ENCODE measurements at places on chromosomes 11 and 22.

GRCh38 chr11:130915603-130916237, 559 bp downstream of the SNX19 start:
- no peak for DNase-seq

DNA sequence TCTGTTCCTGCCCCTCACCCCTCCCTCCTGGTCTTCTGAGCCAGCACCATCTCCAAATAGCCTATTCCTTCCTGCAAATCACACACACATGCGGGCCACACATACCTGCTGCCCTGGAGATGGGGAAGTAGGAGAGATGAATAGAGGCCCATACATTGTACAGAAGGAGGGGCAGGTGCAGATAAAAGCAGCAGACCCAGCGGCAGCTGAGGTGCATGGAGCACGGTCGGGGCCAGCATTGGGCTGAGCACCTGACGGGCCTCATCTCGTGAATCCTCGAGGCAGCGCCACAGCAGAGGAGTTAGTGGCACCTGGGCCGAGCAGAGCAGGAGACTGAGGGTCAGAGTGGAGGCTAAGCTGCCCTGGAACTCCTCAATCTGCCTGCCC, 941.8 kb downstream of the BRD1 start:
- DNase-seq, result no peak

DNA sequence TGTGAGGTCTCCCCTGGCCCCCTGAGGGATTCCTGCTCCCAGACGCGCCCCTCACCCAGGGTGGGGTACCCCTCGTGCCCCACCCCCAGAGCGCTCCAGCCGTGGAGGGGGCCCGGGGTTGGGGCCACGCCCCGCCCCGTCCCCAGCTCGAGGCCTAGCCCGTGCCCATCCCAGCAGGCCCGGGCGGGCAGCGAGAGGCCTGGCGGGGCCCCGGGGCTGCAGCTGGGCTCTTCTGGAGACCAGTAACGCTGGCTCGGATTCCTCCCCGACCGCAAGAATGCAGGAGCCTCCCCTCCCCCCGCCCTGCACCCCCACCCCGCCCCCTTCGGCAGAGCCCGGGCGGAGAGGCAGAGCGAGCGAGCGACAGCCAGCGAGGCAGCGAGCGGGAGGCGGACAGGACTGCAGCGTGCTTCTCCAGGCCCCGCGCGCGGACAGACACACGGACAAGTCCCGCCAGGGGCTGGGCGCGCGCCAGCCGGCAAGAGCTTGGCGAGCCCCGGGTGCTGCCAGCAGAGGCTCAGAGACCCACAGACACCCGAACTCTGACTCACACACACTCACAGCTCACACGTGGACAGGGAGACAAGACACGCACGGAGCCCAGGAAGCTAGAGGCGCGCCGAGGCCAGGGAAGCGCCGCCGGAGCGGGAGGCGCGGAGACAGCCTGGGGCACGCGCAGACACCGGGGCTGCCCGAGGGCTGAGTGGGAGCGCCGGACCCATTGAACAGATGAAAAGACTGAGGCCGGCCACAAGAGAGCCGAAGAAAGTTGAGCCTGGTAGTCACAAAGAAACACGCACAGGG, 15.2 kb downstream of the BCL9L start:
- DNase-seq, result no peak

- DNase-seq, result peak; percentile 83
Measured at GRCh38 chr11:64887757-64888405, 9.5 kb upstream of the EHD1 start.

DNA sequence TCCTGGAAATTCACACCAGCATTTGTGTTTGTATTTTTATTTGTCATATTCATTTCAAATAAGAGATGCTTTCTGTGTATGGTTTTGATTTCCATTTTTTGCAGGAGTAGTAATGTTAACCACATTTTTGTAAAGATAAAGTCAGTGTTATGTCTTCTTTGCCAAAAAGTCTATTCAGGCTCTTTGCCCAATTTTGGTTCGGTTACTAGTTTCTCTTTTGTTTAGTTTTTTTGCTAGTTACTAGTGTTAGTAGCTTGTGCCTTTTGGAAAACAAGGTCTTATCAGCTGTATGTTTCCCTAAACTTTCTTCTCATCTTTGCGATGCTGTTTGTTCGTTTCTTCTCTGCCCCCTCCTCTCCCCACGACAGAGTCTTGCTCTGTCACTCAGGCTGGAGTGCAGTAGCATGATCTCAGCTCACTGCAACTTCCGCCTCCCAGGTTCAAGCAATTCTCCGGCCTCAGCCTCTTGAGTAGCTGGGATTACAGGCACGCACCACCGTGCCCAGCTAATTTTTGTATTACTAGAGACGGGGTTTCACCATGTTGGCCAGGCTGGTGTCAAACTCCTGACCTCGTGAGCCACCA, 112.3 kb upstream of the GRK3 start:
- no peak for DNase-seq

GRCh38 chr11:115886422-115886733, 382.2 kb upstream of the CADM1 start:
- peak; percentile 42 for DNase-seq
